ENCODE measurements at places on chromosomes 4 and X. TPM values are rescaled to one million over a fixed set of nuclear protein-coding genes. Genes with fewer than 3 reads are reported as not detected.

Gene LDOC1
- total RNA-seq: 42.4 TPM

Gene RADX
- total RNA-seq: 0.20 TPM

Gene ASB12
- total RNA-seq: not detected

Gene DRP2
- total RNA-seq: 0.80 TPM

Gene MGAT4D
- total RNA-seq: not detected

Gene FMR1NB
- not detected for total RNA-seq

Gene BCOR
- 1.5 TPM for total RNA-seq
